ENCODE measurements at places on chromosomes 1 and 21. TPM values are rescaled to one million over a fixed set of nuclear protein-coding genes. Genes with fewer than 3 reads are reported as not detected.

DNA sequence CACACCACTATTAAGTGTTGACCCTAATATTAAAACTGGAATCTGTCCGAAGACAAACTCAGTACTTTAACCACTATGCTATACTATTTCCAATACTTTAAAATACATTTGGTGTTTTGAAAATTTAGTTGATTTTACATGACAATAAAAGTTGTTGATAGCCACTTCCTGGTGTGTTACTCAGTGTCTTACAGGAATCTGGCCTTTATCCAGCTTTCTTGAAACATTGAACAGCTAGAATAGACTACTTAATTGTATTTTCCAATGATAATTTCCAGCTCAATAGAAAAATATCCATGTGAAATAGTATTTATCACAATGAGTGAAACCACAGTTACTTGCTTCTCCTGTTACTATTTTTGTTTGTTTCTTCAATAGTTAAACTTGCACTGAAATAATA lies 369.6 kb upstream of the ADGRL4 start:
- DNase-seq = no peak

DNA sequence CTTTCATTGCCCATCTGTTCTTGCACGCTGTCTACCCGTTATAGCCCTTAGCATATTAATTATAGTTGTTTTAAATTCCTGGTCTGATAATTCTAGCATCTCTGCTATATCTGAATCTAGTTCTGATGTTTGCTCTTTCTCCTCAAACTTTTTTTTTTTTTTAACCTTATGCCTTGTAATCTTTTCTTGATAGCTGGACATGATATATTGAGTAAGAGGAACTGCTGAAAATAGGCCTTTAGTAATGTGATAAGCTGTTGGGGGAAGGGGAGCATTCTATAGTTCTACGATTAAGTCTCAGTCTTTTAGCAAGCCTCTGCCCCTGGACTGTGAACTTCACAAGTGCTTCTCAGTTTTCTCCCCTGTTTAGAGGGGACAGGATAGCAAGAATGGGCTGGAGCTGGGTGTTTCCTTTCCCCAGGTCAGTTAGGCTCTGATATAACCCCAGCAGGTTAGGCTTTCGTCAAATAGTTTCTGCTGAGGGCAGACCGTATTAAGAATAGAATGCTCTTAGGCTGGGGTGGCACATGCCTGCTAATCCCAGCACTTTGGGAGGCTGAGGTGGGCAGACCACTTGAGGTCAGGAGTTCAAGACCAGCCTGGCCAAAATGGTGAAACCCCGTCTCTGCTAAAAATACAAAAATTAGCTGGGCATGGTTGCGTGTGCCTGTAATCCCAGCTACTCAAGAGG lies 62.2 kb downstream of the ZFYVE9 start:
- DNase-seq = no peak

- no peak for DNase-seq
Measured at GRCh38 chr1:119341372-119341947, 27.1 kb upstream of the HAO2 start.

- no peak for DNase-seq
Measured at GRCh38 chr1:67632811-67633655, 52.0 kb upstream of the GADD45A start.

DNA sequence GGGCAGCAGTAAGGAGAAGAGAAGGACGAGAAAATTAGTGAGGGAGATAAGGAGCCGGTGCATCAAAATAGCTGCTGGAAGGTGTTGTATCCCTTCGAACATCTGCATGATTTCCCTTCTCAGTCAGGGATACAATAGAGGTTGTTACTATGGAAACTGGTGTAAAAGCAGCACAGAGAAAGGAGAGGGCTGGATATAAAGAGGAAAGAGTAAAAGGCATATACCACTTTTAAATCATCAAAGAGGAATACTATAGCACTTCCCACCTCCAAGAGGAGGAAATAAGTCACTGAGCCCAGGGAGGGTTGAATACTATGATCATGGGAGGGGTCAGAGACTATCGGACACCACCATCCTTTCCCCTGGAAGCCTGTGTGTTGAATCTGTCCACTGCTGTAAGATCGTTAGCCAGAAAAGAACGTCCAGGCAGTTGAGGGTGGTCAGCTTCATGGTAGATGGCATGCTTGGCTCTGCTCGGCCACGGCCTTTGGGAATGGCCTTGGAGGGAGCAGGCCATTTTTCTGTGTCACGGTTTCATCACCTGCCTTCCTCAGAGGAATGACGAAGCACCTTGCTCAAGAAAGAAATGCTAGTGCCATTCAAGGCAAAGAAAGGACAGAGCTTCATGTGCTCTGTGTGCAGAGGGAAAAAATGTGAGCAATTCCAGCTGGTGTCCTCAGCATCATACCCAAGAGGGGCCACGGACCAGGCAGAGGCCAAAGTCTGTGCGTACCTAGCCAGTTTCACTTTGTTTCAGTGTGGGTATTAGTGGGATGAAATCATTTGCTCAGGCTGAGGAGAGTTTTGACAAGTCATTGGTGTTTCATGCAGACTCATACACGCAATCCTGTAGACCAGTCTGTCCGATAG lies 64.2 kb downstream of the IRF2BP2 start:
- DNase-seq = no peak

- no peak for DNase-seq
Measured at GRCh38 chr1:151710187-151710840, 6.3 kb downstream of the CELF3 start.

The DNAJC16 gene
- polyA plus RNA-seq = 14.0 TPM

- no peak for DNase-seq
Measured at GRCh38 chr1:231415018-231415583, 7.0 kb downstream of the EGLN1 start.

DNA sequence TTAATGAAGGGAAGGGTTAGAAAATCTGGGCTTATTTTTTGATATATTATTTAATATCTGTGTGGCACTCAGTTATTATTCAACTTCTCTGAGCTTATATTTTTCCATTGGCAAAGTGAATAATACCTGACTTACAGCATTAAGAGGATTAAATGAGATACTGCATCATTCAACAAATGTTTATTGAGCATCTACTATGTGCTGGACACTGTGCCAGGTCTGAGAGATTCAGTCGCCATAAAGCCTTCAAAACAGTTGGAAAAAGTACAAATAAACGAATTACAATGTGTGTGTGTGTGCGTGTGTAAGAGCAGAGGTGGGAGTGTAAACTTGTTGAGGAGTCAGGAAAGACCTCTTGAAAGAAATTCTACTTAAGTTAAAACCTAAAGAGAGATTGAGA lies 87.9 kb upstream of the CD53 start:
- no peak for DNase-seq

DNA sequence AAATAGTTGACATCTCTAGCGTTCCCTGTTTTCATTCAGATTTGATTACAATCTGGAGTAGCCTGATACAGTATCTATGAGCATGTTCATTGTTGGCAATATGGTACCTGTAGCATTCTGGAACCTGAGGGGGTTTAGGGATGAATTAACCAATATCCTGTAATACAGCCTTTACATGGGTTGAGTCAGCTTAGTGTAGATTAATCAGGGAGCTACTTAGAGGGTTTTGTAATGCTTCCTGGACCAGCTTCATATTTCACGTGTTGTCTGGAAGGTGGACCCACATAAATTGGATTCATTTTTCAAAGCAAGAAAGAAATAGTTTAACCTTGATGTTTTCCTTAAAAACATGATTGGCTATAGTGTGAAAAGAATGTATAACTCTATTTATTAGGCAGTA lies 3.6 kb downstream of the OTUD3 start:
- no peak for DNase-seq

- DNase-seq = no peak
Measured at GRCh38 chr1:89989099-89989498, 5.8 kb upstream of the ZNF326 start.

- no peak for DNase-seq
Measured at GRCh38 chr1:99457381-99458165, 188.3 kb upstream of the PALMD start.

- DNase-seq = no peak
Measured at GRCh38 chr1:155929057-155929456, 5.2 kb downstream of the KHDC4 start.

- DNase-seq = no peak
Measured at GRCh38 chr1:197919346-197920066, 2.3 kb downstream of the LHX9 start.

- peak; percentile 76 for DNase-seq
Measured at GRCh38 chr1:151594143-151594625, 17.7 kb upstream of the SNX27 start.

GRCh38 chr1:9451081-9451480 lies 88.2 kb upstream of the SLC25A33 start:
- DNase-seq = no peak

- no peak for DNase-seq
Measured at GRCh38 chr1:45929257-45929687, 125.9 kb downstream of the MAST2 start.

The XCL2 gene
- not detected for polyA plus RNA-seq

DNA sequence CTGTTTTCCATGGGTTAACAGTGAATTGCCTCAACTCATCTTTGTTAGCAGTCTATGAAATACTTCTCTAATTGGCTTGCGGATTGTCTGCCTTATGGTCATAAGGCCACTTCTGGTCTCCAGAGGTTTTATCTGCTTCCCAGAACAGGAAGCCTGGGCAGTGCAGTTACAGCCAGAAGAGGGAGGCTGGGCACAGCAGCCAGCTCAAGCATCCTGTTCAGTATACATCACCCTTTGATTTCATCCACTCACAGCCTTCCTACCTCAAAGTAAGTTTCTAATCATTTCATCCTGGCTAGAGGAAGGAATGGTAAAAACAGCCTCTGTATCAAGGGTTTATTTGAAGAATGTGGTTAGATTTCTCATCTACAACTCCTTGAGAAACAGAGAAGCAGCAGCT lies 311.5 kb upstream of the DEPDC1 start:
- no peak for DNase-seq

The IRF6 gene
- 0.54 TPM for polyA plus RNA-seq

DNA sequence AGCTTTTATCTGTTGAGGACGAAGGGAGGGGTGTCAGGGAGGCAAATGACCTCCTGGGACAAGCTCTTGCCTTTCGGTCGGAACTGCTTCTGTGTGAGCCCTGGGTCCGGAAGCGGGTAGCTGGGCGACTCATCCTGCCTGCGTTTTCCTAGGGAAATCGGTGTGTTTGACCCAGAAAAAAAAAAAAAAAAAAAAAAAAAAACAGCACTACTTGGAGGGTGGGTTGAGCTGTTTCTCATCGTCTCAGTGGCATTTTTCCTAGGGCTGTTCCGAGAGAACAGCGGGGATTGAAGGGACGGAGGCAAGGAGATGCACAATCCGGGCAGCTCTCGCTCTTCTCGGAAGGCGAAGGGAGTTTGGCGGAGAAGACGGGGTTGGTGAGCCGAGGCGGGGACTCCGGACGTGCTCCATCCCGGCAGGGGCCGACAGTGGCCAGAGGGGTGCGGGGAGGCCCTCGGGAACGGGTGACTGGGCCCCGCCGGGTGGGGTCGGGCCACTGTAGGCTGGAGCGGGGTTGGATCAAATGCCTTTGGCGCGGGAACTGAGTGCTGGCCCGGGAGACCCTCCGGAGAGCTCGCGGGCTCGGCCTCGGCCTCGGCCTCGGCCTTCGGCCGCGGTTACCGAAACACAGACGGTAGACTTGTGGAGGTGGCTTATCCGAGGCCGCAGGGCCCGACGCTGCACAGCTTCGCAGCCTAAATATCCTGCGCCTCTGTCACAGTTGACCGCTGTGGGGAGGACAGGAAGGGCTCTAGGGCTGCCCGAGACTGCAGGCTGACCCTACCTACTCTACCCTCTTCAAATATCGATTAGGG lies 2.4 kb upstream of the BARHL2 start:
- DNase-seq = no peak

The CELA3A gene
- polyA plus RNA-seq = not detected

DNA sequence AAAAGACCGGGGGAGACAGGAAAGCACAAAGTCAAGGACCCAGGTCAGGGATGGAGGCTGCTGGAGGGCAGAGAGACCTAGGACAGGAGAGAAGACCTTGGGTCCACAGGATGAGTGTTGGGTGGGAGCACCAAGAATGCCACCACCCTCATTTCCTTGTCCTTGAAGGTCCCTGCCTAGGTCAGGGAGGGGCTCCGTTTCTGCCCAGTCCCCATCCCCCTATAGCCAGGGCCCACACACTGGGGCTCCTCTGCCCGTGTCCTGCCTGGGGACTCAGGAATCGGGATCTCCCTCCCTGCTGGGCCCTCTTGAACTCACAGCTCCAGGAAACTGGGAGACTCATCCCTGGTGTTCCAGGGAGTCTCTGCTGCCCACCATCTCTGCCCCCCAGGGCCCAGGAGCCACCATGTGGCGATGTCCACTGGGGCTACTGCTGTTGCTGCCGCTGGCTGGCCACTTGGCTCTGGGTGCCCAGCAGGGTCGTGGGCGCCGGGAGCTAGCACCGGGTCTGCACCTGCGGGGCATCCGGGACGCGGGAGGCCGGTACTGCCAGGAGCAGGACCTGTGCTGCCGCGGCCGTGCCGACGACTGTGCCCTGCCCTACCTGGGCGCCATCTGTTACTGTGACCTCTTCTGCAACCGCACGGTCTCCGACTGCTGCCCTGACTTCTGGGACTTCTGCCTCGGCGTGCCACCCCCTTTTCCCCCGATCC lies 584 bp downstream of the TINAGL1 start:
- no peak for DNase-seq

GRCh38 chr1:202562444-202563060 lies 147.7 kb downstream of the SYT2 start:
- no peak for DNase-seq

GRCh38 chr1:100734676-100735075 lies 15.1 kb downstream of the VCAM1 start:
- no peak for DNase-seq

The OR6N1 gene
- not detected for polyA plus RNA-seq

GRCh38 chr1:2591581-2592261 lies 5.1 kb downstream of the PRXL2B start:
- no peak for DNase-seq

- DNase-seq = no peak
Measured at GRCh38 chr1:6827630-6828165, 42.4 kb downstream of the CAMTA1 start.

GRCh38 chr1:27635396-27636142 lies 584 bp upstream of the FGR start:
- no peak for DNase-seq

The HOOK1 gene
- 8.3 TPM for polyA plus RNA-seq
